Activated CD4-positive, alpha-beta T cell treated with anti-CD3 and anti-CD28 coated beads, Interleukin-2, amount 10 ng/mL, durations not matched to agents 7 days and 5 days (primary cell): ENCODE measurements at places on chromosomes 3 and 15. TPM values are rescaled to one million over a fixed set of nuclear protein-coding genes. Genes with fewer than 3 reads are reported as not detected.

The TMEM45A gene
- 0.15 TPM for total RNA-seq

The TFG gene
- total RNA-seq, result 58.5 TPM

The PIERCE2 gene
- total RNA-seq, result 0.60 TPM

The COLQ gene
- total RNA-seq, result 4.3 TPM

The KBTBD13 gene
- not detected for total RNA-seq

The TGM5 gene
- total RNA-seq, result not detected

The MCF2L2 gene
- 3.6 TPM for total RNA-seq

DNA sequence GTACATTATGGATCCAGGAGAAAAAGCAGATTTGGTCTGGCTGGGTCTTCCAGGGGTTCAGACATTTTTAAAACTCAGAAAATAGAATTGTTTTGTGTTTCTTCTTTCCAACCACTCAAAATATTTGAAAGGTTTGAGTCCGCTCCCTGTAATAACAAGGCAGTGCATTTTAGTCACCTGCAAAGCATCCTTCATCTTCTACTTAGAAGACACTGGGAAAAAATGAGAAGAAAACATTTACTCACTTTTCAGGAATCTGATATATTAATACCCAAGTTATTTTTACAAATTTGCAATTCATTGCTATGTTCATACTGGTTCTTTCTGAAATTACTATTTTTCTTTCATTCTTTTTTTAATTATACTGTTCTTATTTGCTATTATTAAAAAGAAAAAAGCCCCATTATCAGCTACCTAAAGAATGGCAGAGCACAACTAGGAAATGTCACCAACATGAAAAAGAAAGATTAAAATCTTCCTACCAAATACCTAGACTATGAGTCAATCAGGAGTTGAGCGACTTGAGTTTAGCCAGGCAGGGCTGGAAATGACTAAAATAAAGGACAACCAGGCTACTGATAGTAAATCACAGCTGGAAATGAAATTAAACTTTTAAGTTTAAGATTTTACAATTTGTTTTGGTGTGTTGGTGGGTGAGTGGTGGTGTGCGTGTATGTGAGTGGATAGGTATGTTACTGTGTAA is 280.3 kb upstream of the THBS1 start:
- H3K4me1 ChIP-seq, result no peaks in the 10 kb centered on the region
- peaks cover 33% of the 10 kb centered on the region for H3K27me3 ChIP-seq
- H3K27ac ChIP-seq, result no peak overlapping the region
- H3K36me3 ChIP-seq, result no peaks in the 10 kb centered on the region
- no peak for DNase-seq

DNA sequence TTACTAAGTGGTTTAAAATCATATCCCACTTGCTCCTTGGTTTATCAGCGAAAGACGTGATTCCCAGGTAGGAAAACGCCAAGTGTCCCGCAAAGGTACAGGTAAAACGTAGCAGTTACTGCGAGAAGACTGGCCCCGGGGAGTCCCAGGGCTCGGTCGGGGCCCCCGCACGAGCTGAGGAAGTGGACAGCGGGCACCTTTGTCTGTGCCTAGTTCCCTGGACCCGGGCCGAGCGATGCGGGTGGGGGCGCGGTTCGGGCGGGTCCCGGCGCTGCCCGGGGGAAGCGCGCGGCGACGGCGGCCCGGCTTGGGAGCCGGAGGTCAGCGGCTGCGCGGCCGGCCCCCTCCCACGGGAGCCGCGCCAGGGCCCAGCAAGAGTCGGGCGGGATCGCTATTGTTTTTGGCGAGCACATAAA is 864 bp upstream of the NEO1 start:
- DNase-seq, result peak; percentile 8
- peak overlapping the region; percentile 28 for H3K27ac ChIP-seq
- no peaks in the 10 kb centered on the region for H3K36me3 ChIP-seq
- H3K4me3 ChIP-seq, result peak overlapping the region; percentile 75
- H3K4me1 ChIP-seq, result peaks cover 12% of the 10 kb centered on the region

GRCh38 chr3:72976281-72976741 is 20.3 kb upstream of the PPP4R2 start:
- peaks cover 3% of the 10 kb centered on the region for H3K27me3 ChIP-seq
- H3K4me3 ChIP-seq, result no peak overlapping the region
- no peak overlapping the region for H3K27ac ChIP-seq
- no peaks in the 10 kb centered on the region for H3K36me3 ChIP-seq
- no peak for DNase-seq

DNA sequence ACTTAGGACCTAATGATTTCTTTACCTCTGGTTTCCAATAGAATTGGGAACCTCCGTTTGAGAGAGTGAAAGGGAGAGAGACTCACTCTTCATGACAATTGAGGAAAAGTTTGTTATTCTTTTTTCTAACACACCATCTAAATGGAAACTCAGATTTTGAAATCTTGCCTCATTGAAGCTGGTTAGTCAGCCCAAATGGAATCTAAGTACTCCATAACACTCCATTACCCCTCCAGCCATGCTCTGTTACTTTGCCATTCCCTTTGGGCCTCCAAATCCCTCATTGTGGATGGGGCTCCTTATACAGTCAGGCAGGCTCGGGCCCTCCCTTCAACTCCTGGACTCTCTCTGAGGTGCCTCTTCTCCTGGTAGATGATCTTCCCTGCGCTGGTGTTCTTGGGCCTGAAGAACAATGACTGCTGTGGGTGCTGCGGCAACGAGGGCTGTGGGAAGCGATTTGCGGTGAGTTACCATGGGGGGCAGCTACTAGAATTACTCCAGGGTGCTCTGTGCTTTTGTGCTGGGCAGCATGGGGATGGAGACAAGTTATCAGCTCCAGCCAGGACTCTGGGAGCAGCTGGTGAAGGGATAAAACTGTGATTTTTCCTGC is 1.1 kb downstream of the TM4SF4 start:
- H3K27me3 ChIP-seq, result peaks cover 5% of the 10 kb centered on the region
- DNase-seq, result no peak
- H3K36me3 ChIP-seq, result no peaks in the 10 kb centered on the region
- H3K4me1 ChIP-seq, result no peaks in the 10 kb centered on the region

DNA sequence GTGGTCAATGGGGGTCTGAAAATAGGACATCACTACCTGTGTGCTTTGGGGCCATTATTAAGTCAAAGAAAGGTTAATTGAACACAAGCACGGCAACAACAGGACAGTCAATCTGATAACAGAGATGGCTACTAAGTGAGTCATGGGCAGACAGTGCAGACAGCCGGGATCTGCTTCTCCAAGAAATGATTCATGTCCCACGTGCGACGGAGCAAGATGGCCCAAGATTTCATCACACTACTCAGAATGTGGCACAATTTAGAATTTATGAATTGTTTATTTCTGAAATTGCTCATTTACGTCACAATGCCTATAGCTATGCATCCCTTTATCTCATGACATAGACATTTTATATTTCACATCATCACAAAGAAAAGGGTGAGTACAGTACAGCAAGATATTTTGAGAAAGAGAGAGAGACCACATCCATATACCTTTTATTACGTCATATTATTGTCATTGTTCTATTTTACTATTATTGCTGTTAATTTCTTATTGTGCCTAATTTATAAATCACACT is 770.6 kb upstream of the NR2F2 start:
- no peak overlapping the region for H3K4me3 ChIP-seq
- DNase-seq, result no peak
- H3K36me3 ChIP-seq, result no peaks in the 10 kb centered on the region
- peaks cover 6% of the 10 kb centered on the region for H3K4me1 ChIP-seq
- no peak overlapping the region for H3K27ac ChIP-seq
- peaks cover 11% of the 10 kb centered on the region for H3K27me3 ChIP-seq

DNA sequence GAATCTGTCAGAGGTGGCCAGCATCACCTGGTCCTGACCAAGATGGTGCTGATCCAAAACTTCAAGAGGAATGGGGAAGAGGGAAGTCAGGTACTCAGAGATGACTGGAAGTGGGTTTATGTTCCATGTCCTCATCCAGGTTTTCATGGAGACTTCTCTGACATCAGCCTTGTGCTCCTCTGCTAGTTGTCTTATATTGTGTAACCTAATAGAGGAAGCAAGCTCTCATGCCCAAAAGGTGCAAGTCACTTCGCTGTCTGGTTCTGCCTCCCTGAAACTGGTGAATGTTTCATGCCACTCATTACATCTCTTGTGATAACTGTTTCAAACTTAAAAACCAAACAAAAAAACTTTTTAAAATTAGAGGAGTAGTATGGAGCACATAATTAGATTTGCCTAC is 127.2 kb upstream of the MANF start:
- DNase-seq, result no peak
- no peak overlapping the region for H3K27ac ChIP-seq
- no peaks in the 10 kb centered on the region for H3K36me3 ChIP-seq
- no peak overlapping the region for H3K4me3 ChIP-seq
- peaks cover 2% of the 10 kb centered on the region for H3K27me3 ChIP-seq

GRCh38 chr15:94229591-94230369 is 1.6 kb upstream of the MCTP2 start:
- H3K4me1 ChIP-seq, result peaks cover 55% of the 10 kb centered on the region
- peak; percentile 81 for DNase-seq
- H3K27me3 ChIP-seq, result peaks cover 9% of the 10 kb centered on the region
- peak overlapping the region; percentile 97 for H3K27ac ChIP-seq
- H3K36me3 ChIP-seq, result peaks cover 5% of the 10 kb centered on the region
- H3K4me3 ChIP-seq, result peak overlapping the region; percentile 90

GRCh38 chr15:37204692-37205091 is 104.3 kb upstream of the MEIS2 start:
- H3K27me3 ChIP-seq, result no peaks in the 10 kb centered on the region
- H3K4me1 ChIP-seq, result no peaks in the 10 kb centered on the region
- no peak overlapping the region for H3K4me3 ChIP-seq
- H3K36me3 ChIP-seq, result no peaks in the 10 kb centered on the region

- no peaks in the 10 kb centered on the region for H3K36me3 ChIP-seq
- no peaks in the 10 kb centered on the region for H3K4me1 ChIP-seq
- H3K4me3 ChIP-seq, result no peak overlapping the region
- no peak overlapping the region for H3K27ac ChIP-seq
- no peak for DNase-seq
- H3K27me3 ChIP-seq, result peaks cover 40% of the 10 kb centered on the region
Measured at GRCh38 chr3:140896997-140897396, 44.6 kb upstream of the SLC25A36 start.

GRCh38 chr15:87570206-87570605 is 686.3 kb downstream of the NTRK3 start:
- no peak for DNase-seq
- H3K4me1 ChIP-seq, result peaks cover 7% of the 10 kb centered on the region
- H3K36me3 ChIP-seq, result no peaks in the 10 kb centered on the region
- H3K27me3 ChIP-seq, result peaks cover under 1% of the 10 kb centered on the region

- no peak for DNase-seq
- H3K4me1 ChIP-seq, result no peaks in the 10 kb centered on the region
- no peak overlapping the region for H3K4me3 ChIP-seq
- no peaks in the 10 kb centered on the region for H3K36me3 ChIP-seq
- H3K27ac ChIP-seq, result no peak overlapping the region
- H3K27me3 ChIP-seq, result no peaks in the 10 kb centered on the region
Measured at GRCh38 chr3:94522488-94522887, 459.6 kb downstream of the NSUN3 start.

DNA sequence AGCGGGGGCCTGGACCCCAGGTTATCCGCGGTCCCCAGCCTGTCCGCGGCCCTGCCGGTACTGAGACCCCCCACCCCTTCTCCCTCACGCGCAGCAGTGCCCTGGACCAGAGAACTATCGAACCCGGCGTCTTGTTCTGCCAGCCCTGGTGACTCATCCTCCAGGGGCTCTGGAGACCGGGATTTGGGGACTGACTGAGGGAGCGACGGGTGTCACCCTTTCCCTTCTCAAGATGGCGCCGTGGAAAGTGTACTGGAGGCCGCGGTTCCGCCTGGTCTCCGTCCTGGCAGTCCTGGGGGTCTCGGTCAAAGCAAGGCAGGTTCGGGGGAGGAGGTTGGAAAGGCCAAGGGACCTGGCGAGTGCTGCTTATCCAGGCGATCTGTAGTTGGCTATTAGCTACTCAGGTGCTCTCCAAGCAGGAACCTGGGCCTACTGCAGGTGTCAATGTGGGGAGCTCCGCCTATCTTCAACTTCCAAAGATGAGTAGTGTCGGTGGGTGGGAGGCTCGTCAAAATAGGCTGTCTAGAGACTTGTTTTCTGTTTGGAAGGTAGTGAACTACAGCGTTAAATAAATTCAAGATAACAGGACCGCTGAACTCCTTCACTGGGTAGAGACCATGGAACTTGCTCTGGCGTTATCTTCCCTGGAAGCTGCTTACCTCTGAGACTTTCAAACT is 790 bp downstream of the RAB5A start:
- H3K27me3 ChIP-seq, result no peaks in the 10 kb centered on the region
- peaks cover 25% of the 10 kb centered on the region for H3K36me3 ChIP-seq
- H3K4me1 ChIP-seq, result peaks cover 47% of the 10 kb centered on the region

- H3K27me3 ChIP-seq, result no peaks in the 10 kb centered on the region
- DNase-seq, result no peak
- H3K36me3 ChIP-seq, result no peaks in the 10 kb centered on the region
- H3K4me1 ChIP-seq, result peaks cover 31% of the 10 kb centered on the region
Measured at GRCh38 chr3:16834753-16835152, 50.0 kb upstream of the PLCL2 start.

DNA sequence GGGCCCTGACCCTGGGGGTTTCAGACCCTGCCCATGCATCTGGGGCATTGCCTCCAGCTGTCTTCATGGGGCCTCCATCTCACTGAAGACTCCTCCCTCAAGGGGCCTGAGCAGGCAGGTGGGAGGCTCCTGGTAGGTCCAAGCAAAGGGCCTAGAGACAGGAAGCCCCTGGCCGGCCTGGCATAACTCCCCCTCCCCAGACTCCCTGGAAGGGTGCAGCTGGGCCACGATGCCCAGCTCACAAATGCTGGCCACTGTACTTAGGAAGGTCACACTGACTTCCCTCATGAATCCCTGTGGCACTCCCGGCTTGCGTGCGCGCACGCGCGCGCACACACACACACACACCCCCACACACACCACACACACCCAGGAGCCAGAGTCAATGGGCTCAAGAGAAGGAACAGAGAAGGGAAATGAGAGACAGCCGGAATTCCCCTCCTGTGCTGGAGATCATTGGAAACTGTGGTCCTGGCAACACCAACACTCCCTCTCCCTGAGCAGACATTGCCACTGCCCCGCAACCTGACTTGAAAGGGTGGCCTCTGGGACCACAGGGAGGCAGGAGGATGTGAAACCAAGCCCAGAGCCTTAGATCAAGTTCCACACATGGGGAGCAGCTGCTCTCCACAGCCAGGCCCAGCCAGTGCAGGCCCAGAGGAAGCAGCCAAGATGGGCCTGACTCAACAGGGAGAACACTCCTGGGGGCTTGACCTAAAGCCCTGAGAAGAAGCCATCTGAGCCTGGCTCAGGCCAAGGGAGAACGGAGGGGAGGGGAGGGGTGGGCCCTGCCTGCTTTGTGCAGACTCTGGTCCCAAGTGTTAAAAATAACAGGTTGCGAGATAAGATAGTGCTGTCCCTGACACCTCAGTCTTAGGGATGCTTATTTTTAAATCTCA is 69.7 kb downstream of the SCN5A start:
- H3K36me3 ChIP-seq, result no peaks in the 10 kb centered on the region
- no peaks in the 10 kb centered on the region for H3K4me1 ChIP-seq
- no peak overlapping the region for H3K27ac ChIP-seq

DNA sequence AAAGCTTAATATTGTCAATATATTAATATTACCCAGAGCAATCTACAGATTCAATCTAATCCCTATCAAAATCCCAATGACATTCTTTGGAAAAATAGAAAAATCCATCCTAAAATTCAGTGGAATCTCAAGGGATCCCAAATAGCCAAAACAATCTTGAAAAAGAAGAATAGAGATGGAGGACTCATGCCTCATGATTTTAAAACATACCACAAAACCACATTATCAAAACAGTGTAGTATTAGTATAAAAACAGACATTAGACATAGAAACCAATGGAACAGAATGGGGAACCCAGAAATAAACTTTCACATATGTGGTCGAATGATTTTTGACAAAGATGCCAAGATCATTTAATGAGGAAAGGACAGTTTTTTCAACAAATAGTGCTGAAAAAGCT is 14.6 kb downstream of the NEK4 start:
- no peaks in the 10 kb centered on the region for H3K4me1 ChIP-seq
- H3K27ac ChIP-seq, result no peak overlapping the region
- no peak overlapping the region for H3K4me3 ChIP-seq
- H3K27me3 ChIP-seq, result no peaks in the 10 kb centered on the region
